Upper lobe of left lung (tissue), 6 donors: ENCODE measurements at places on chromosomes 7 and 10.

GRCh38 chr10:102565793-102566192 lies 62.0 kb downstream of the SUFU start:
- no peaks in the 10 kb centered on the region for H3K27me3 ChIP-seq
- DNase-seq, result no peak
- H3K4me3 ChIP-seq, result no peak overlapping the region
- H3K36me3 ChIP-seq, result no peaks in the 10 kb centered on the region
- H3K4me1 ChIP-seq, result peaks cover 3% of the 10 kb centered on the region

- H3K27ac ChIP-seq, result no peak overlapping the region
- H3K36me3 ChIP-seq, result no peaks in the 10 kb centered on the region
- no peak for DNase-seq
- no peak overlapping the region for H3K4me3 ChIP-seq
These were observed 22.2 kb upstream of the BAIAP2L1 start for GRCh38 chr7:98423043-98423442.

GRCh38 chr10:49287689-49288340 lies 11.2 kb upstream of the C10orf71 start:
- H3K27ac ChIP-seq, result no peak overlapping the region
- no peaks in the 10 kb centered on the region for H3K27me3 ChIP-seq
- no peak overlapping the region for H3K4me3 ChIP-seq
- no peak for DNase-seq
- no peaks in the 10 kb centered on the region for H3K4me1 ChIP-seq
- no peaks in the 10 kb centered on the region for H3K36me3 ChIP-seq

- no peak overlapping the region for H3K4me3 ChIP-seq
- no peaks in the 10 kb centered on the region for H3K27me3 ChIP-seq
- DNase-seq, result no peak
- H3K4me1 ChIP-seq, result no peaks in the 10 kb centered on the region
- H3K27ac ChIP-seq, result no peak overlapping the region
These were observed 241.5 kb upstream of the IGFBP3 start for GRCh38 chr7:46162609-46163008.

- H3K27ac ChIP-seq, result no peak overlapping the region
These were observed 22.8 kb upstream of the FAM20C start for GRCh38 chr7:169276-170172.

GRCh38 chr7:7516662-7517061 lies 19.0 kb downstream of the COL28A1 start:
- DNase-seq, result no peak
- H3K4me1 ChIP-seq, result no peaks in the 10 kb centered on the region
- H3K27me3 ChIP-seq, result no peaks in the 10 kb centered on the region
- H3K27ac ChIP-seq, result no peak overlapping the region
- H3K4me3 ChIP-seq, result no peak overlapping the region
